ENCODE measurements at places on chromosomes 16 and 17. TPM values are rescaled to one million over a fixed set of nuclear protein-coding genes. Genes with fewer than 3 reads are reported as not detected.

TANC2 gene
- 6.0 TPM for total RNA-seq

GRCh38 chr16:87173294-87173893, 143.8 kb downstream of the C16orf95 start:
- DNase-seq, result no peak

GRCh38 chr17:1695365-1695764, 10.7 kb upstream of the PRPF8 start:
- no peak for DNase-seq

GEMIN4 gene
- total RNA-seq, result 15.6 TPM

DNA sequence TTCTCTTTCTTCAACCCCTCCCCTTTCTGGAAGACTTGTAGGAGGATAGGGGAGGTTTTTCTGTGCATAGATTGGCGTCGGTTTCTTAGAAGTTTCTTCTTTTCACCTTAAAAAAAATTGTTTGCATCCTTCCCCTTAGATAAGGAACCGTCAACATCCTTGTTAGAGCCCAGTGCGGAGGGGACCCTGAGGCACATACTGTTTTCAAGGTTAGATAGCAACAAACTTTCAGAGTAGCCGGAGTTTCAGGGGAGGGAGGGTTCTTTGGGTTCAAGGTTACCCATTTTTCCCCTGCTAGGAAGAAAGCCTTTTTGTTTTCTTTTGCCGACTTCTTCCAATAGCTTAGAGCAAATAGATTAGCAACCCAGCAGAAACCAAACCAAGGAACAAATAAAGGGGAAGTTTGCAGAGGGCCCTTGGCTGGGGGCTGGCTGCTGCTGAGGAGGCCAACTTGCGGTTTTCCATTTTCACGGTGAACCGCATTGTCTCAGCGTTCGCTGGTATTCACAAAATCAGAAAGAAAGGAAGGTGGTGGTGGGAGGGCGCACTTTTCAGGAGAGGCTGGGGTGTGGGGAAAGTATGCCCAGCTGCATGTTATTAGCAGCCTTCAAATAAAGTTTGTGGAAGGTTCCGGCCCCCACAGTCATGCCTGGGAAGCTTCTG, 28.8 kb downstream of the MSI2 start:
- DNase-seq, result peak; percentile 46
